ENCODE measurements at places on chromosomes 3 and 15. TPM values are rescaled to one million over a fixed set of nuclear protein-coding genes. Genes with fewer than 3 reads are reported as not detected.

Gene INSYN1
- 3.8 TPM for total RNA-seq

DNA sequence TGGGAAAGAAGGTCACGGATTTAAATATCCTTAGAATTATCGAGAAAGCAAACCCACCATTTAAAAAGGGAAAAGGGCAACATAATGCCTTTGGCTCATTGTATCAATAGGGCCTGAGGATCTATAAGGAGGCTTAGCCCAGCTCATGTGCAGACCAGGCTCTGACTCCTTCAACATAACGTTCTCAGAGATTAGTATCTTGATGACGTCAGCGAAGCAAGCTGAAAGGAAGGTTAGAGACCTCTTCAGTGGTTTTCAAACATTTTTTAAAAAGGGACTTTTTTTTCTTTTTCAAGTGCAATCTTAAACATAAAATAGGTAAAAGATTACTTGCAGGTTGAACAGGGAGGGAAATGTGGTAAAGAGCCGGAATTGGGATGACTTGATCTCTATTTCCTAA, 463.9 kb upstream of the ADAMTS9 start:
- DNase-seq = no peak

Gene TGM5
- total RNA-seq = 0.32 TPM

Gene CPNE9
- 0.44 TPM for total RNA-seq

DNA sequence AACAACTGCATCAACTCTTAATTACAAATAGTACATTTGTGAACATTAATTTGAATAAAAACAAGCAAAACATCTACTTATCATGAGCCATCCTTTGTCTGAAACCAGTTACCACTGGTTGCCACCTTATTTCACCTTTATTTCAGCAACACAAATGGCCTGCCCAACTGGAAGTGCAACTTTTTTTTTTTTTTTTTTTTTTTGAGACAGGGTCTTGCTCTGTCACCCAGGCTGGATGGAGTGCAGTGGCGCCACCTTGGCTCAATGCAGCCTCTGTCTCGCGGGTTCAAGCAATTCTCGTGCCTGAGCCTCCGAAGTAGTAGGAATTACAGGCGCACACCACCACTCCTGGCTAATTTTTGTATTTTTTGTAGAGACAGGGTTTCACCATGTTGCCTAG, 13.1 kb downstream of the WDR82 start:
- no peak for DNase-seq

DNA sequence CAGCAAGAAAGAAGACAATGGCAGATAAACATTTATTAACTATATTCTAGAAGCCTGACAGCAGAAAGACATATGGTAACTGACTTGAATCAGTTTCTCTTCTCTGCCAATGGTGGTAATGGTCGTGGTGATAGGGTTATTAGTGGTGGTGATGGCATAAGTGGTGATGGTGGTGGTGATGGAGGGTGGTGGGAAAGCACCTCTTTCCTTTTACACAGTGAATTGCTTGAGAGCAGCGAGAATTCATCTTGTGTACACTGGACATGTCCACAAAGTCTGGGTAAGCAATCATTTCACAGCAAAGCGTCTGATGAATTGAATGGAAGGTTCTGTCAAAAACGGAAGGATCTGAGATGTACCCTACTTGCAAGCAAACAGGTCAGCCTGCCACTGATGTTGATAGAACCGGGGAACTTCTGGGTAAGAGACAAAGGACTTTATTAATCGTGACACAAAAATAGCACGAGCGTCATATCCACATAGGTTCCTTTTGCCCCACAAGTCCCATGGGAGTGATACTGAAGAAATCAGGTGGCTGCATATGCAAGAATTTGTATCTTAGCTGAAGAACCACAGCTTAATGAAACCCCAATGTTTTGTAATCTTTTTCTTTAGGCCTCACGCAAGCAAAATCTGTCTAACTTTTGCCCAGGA, 23.5 kb upstream of the TBC1D5 start:
- no peak for DNase-seq

DNA sequence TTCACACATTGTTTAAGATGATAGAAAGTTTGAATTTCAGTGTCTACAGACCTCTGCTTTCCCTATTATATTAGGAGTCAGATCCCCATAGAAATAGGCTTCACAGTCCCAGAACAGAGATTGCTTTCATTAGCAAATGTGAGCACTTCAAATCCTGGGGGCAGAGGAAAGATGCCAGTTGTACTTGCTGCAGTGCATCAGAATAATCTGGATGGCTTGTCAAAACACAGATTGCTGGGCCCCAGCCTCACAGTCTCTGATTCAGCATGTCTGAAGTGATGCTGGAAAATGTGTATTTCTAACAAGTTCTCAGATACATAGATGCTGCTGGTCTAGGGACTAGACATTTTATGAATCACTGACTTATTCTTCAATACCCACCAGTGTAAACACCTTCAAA, 375.2 kb downstream of the FGF12 start:
- no peak for DNase-seq

- DNase-seq = no peak
These were observed 157.2 kb downstream of the TIGIT start for GRCh38 chr3:114451051-114451451.

Gene RTP3
- not detected for total RNA-seq

Gene ACVR2B
- total RNA-seq = 8.2 TPM

Gene LRRC3B
- total RNA-seq = 0.30 TPM

GRCh38 chr15:101625980-101626379, 26.2 kb downstream of the TM2D3 start:
- no peak for DNase-seq

GRCh38 chr3:46454606-46455005, 10.1 kb downstream of the LTF start:
- no peak for DNase-seq

GRCh38 chr15:90711842-90712241, 5.3 kb upstream of the BLM start:
- DNase-seq = no peak

Gene SLC51A
- 1.3 TPM for total RNA-seq

DNA sequence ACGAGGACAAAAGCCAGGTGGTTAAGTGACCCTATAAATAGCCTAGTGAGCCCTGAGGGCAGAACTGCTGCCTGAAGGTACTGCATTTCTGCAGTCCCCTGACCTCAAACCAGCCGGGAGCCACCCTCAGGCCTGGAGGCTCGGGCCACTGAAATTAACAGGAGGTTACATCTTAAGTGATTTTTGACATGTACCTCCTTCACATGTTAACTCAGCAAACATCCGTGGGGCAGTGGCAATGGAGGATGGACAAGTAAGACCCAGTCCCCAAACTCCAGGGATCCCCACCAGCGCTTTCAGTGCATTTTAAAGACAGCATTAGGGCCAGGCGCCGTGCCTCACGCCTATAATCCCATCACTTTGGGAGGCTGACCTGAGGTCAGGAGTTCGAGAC, 26.2 kb downstream of the PSTPIP1 start:
- DNase-seq = peak; percentile 10

DNA sequence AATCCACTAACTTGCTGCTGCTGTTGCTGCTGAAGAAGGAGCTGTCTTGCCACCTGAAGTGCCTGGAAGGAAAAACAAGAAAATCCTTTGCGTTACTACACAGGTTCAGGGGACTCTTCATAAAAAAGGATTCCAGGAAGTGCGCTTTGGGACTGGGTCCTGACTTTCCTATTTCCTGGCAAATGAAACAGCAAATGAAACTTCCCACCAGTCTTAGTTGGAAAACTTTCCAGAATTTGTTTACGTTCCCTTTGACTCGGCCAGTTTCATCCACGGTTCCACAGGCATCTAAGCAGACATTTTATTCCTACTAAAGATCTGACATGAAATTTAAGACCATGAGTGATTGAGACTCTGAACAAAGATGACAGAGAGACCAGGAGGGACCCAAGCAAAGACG, 471.0 kb downstream of the FOXP1 start:
- DNase-seq = no peak

Gene STARD5
- 5.2 TPM for total RNA-seq

DNA sequence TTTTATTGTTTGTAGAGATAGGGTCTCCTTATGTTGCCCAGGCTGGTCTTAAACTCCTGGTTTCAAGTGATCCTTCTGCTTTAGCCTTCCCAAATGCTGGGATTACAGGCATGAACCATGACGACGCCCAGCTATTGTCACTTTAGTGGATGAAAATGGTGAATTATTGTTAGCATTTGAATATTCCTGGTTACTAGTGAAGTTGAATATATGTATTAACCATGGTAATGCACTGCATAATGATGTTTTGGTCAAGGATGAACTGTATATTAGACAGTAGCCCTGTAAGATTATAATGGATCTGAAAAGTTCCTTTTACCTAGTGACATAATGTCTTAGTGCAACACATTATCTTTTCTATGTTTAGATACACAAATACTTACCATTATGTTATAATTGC, 50.4 kb upstream of the KCNAB1 start:
- no peak for DNase-seq
